ENCODE measurements at places on chromosomes 16 and 17.

GRCh38 chr17:9684955-9685621 is 39.8 kb downstream of the USP43 start:
- no peak for DNase-seq

DNA sequence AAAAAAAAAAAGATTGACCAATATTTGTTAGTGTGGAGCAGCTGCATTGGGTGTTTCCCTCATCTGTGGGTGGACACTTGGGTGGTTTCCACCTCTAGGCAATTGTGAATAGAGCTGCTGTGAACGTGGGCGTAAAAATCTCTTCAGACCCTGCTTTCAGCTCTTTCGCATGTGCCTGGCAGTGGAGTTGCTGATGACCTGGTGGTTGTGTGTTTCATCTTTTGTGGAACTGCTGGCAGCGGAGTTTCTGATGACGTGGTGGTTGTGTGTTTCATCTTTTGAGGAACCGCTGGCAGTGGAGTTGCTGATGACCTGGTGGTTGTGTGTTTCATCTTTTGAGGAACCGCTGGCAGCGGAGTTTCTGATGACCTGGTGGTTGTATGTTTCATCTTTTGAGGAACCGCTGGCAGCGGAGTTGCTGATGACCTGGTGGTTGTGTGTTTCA is 21.4 kb downstream of the ZC3H18 start:
- no peak for DNase-seq

GRCh38 chr17:65537845-65538674 is 23.4 kb downstream of the AXIN2 start:
- DNase-seq = no peak

DNA sequence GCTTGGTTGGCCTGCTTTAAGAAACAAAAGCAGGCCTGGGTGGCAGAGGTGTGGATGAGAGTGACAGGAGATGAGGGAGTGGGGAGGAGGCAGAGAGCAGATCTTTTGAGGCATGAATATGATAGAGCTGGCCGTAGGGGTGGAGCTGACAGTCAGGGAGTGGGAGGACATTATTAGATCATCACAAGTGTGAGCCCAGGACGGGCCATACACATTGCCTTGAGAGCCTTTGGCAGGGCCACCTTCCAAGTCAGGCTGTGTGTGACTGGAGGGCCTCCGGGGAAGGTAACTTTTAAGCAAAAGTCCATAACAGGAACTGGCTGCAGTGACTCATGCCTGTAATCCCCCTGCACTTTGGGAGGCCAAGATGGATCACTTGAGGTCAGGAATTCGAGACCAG is 26.3 kb downstream of the GINS3 start:
- DNase-seq = no peak

DNA sequence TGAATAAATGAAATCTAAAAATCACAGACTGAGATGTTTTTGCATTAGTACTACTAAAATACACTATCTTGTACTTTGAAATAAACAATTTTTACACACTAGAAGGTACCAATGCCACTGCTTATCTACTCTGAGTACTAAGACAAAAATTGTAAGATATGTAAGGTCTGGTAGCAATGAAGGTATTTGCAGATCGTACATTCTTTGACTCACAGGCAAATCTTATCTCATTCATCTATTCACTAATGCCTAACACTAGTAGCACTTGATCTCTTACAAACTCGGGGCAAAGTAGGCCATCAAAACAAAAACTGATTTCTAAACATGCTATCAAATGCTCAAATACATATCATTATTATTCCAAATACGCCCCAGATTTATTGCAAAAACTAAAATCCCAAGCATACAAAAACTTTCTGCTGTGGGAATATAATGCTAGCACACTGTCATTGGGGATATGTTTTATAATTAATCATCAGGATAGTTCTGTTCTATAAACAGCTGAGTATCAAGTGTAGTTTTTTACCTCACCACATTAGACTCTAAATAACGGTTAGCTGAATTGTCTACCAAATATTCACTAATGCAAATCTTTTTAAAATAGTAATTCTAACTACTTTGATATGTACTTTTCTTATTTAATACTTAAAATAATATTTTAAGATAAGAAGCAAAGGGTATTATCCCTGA is 68.0 kb downstream of the MED13 start:
- no peak for DNase-seq

GRCh38 chr16:78794581-78795250 is 695.3 kb downstream of the WWOX start:
- no peak for DNase-seq

- no peak for DNase-seq
Observed at GRCh38 chr17:37259030-37259735, 116.6 kb upstream of the C17orf78 start.

Measured in caudate nucleus (tissue), 63 donors.